ENCODE measurements at places on chromosomes 16 and 17.

- no peak overlapping the region for H3K27ac ChIP-seq
- no peaks in the 10 kb centered on the region for H3K36me3 ChIP-seq
- no peak for DNase-seq
- H3K4me3 ChIP-seq = no peak overlapping the region
- no peaks in the 10 kb centered on the region for H3K27me3 ChIP-seq
Observed at GRCh38 chr16:23156946-23157460, 7.8 kb upstream of the USP31 start.

- H3K4me1 ChIP-seq = no peaks in the 10 kb centered on the region
- no peak overlapping the region for H3K27ac ChIP-seq
- H3K36me3 ChIP-seq = peaks cover 12% of the 10 kb centered on the region
Observed at GRCh38 chr16:69870761-69871160, 80.4 kb upstream of the CLEC18A start.

DNA sequence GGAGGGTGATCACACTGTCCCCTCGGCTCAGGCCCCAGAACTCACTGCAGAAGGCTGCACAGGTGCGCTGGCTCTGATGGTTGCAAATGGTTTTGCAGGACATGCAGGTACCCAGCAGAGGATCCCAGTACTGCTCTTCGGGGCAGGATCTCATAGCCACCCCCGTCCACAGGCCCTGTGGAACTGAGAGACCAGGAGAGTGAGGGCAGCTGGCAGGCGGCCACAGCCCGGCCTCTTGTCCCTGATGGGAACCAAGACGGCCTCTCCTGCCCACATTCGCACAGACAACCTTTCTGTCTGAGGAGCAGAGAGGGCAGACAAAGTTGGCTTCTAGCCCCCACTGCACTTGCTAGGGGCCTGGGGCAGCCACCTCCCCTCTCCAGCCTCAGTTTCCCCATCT, 19.5 kb downstream of the TNFRSF13B start:
- H3K36me3 ChIP-seq = peaks cover 12% of the 10 kb centered on the region
- no peak for DNase-seq
- H3K4me1 ChIP-seq = peaks cover 10% of the 10 kb centered on the region
- peaks cover 7% of the 10 kb centered on the region for H3K27me3 ChIP-seq

DNA sequence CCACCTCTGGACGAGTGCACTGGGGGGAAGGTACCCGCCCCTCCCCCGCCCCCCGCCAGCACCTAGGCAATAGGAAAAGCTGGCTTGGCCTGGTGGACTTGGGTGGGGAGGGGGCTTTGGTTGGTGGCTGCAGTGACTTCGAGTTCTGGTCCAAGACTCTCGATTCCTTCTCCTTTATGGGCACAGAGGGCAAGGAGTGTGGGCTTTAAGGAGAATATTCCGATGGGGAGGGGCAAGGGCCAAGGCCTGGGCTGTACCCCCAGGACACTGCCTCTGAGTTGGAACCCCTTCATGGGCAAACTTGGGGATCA, 409 bp downstream of the ACSF2 start:
- H3K4me1 ChIP-seq = peaks cover 19% of the 10 kb centered on the region
- H3K36me3 ChIP-seq = peaks cover 9% of the 10 kb centered on the region
- peaks cover 9% of the 10 kb centered on the region for H3K27me3 ChIP-seq
- H3K27ac ChIP-seq = no peak overlapping the region
- H3K4me3 ChIP-seq = peak overlapping the region; percentile 89

- peaks cover 6% of the 10 kb centered on the region for H3K27me3 ChIP-seq
- H3K4me3 ChIP-seq = no peak overlapping the region
- H3K36me3 ChIP-seq = peaks cover 21% of the 10 kb centered on the region
Observed at GRCh38 chr17:80773243-80773991, 218.2 kb upstream of the CHMP6 start.

DNA sequence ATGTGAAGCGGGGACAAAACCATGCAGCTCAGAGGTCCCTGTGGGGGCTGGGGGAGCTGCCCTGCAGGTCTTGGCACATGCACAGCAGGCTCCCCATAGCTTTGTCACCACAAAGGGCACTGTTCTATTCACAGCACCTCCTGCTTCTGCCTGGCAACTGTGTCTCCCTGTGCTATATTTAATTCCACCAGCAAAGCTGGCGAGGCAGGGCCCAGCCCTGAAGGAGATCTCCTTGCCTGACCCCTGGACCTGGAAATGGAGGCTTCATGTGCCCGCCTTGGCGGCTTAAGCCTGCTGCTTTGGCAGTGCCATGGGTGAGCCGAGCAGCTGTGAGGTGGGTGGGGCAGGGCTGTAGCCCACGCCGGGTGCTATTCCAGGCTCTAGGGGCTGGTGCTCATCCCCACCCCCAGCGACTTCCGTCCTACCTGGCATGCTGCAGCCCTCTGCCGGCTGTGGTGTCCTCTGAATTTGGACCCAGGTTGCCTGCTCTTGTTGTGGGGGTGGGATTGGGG, 6.8 kb downstream of the LDHD start:
- H3K36me3 ChIP-seq = peaks cover 24% of the 10 kb centered on the region

GRCh38 chr17:73595068-73595467, 49.2 kb downstream of the SDK2 start:
- H3K27ac ChIP-seq = no peak overlapping the region
- peaks cover 13% of the 10 kb centered on the region for H3K27me3 ChIP-seq
- no peaks in the 10 kb centered on the region for H3K36me3 ChIP-seq
- H3K4me3 ChIP-seq = no peak overlapping the region

DNA sequence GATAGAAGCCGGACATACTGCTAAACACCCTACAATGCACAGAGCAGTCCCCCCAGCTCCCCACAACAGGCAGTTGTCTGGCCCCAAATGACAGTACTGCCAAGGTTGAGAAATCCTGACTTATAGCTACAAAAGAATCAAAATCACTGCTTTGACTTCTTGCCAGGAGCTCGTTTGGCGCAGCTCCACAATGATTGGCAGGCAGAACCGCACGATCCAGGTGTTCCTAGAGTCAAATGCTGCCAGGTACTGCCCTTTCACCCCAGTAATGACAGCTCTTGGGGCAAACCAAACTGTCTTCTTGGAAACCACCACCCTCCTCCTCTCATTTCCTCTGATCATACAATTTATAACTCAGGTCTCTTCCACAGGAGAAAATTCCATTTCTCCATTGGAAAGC, 2.2 kb upstream of the TMC5 start:
- peaks cover 2% of the 10 kb centered on the region for H3K27me3 ChIP-seq
- no peak overlapping the region for H3K27ac ChIP-seq
- H3K36me3 ChIP-seq = no peaks in the 10 kb centered on the region
- peaks cover 4% of the 10 kb centered on the region for H3K4me1 ChIP-seq
- DNase-seq = no peak
- H3K4me3 ChIP-seq = no peak overlapping the region

DNA sequence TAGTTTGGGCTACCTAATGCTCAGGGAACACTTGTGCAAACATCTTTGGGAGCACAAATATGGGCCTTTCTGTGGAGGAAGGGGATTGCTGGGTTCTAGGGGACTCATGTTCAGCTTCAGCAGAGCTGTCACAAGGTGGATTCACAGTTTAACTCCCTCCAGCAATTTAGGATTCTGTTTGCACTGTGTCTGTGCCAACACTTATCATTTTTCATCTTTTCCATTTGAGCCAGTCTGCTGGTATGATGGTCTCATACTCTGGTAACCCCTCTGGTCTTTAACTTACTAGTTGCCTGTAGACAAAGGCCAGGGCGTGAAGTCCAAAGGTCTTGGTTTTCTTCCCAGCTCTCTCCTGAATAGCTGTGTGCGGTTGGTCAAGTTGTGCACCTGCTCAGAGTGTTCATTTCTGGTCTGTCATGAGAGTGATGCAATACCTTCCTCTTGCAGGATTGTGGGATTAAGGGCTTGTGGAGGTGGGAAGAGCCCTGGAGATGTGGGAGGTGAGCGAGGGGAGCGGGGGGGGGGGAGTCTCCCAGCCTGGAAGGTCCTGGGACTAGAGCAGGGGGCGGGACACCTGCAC, 152.6 kb downstream of the CMIP start:
- H3K4me3 ChIP-seq = no peak overlapping the region
- peaks cover 8% of the 10 kb centered on the region for H3K27me3 ChIP-seq
- no peak overlapping the region for H3K27ac ChIP-seq
- H3K36me3 ChIP-seq = peaks cover 1% of the 10 kb centered on the region
- DNase-seq = no peak

- H3K27ac ChIP-seq = no peak overlapping the region
- H3K27me3 ChIP-seq = peaks cover 3% of the 10 kb centered on the region
- DNase-seq = no peak
Observed at GRCh38 chr17:65994114-65994513, 197.8 kb downstream of the CEP112 start.

DNA sequence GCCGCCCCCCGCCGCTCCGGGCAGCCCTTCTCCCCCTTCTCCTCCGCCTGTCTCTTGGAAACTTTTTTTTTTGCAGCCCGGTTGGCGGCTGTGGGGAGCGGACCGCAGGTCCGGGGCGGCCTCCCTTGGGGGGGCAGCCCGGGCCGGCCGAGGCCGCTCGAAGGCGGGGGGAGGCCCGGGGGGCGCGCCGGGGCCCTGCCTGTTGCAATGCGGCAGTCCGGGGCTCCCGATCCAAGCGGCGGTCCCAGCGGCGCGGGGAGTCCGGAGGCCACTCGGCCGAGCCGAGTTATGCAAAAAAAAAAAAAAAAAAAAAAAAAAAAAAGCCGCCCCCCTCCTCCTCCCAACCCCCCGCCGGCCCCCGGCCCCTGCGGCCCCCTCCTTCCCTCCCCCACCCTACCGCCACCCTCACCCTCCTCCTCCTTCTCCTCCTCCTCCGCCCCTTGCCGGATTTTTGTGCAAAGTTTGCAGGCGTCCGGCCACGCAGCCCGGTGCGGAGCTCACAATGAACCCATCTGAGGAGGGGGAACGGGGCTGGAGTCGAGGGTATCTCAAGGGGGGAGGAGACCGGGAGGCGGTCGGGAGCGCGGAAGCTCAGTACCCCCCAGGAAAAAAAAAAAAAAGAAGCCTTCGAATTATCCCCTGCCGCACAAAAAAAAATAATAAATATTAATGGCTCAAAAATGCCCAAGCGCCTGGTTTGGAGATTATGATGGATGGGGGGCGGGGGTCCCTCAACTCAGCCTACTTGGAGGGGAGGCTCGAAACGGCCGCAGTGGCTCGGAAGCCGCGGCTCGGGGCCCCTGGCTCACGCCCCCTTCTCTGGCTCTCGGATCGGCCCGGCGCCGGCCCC, at the start of gene ZNF423:
ZNF423 (minus strand) TSS at position 291 of the 850 bp plus-strand sequence. CDS start 338 bp downstream, outside the sequence.
- peaks cover 13% of the 10 kb centered on the region for H3K27me3 ChIP-seq
- peaks cover 7% of the 10 kb centered on the region for H3K36me3 ChIP-seq
- H3K4me3 ChIP-seq = peak within 1 kb of the TSS; percentile 90
- peak; percentile 53 for DNase-seq
- peaks cover 37% of the 10 kb centered on the region for H3K4me1 ChIP-seq

- H3K27me3 ChIP-seq = no peaks in the 10 kb centered on the region
- H3K4me1 ChIP-seq = peaks cover 5% of the 10 kb centered on the region
- H3K36me3 ChIP-seq = no peaks in the 10 kb centered on the region
- no peak overlapping the region for H3K4me3 ChIP-seq
- no peak for DNase-seq
Observed at GRCh38 chr17:72392056-72393010, 271.5 kb downstream of the SOX9 start.

- no peak overlapping the region for H3K4me3 ChIP-seq
- H3K27ac ChIP-seq = no peak overlapping the region
- no peaks in the 10 kb centered on the region for H3K36me3 ChIP-seq
- DNase-seq = no peak
- H3K4me1 ChIP-seq = no peaks in the 10 kb centered on the region
Observed at GRCh38 chr17:17355426-17355825, 52.3 kb downstream of the NT5M start.

GRCh38 chr17:68054296-68054900, 18.9 kb downstream of the KPNA2 start:
- H3K4me1 ChIP-seq = peaks cover 15% of the 10 kb centered on the region
- no peaks in the 10 kb centered on the region for H3K36me3 ChIP-seq
- peak overlapping the region; percentile 93 for H3K27ac ChIP-seq
- no peak overlapping the region for H3K4me3 ChIP-seq
- DNase-seq = no peak
- peaks cover 2% of the 10 kb centered on the region for H3K27me3 ChIP-seq

DNA sequence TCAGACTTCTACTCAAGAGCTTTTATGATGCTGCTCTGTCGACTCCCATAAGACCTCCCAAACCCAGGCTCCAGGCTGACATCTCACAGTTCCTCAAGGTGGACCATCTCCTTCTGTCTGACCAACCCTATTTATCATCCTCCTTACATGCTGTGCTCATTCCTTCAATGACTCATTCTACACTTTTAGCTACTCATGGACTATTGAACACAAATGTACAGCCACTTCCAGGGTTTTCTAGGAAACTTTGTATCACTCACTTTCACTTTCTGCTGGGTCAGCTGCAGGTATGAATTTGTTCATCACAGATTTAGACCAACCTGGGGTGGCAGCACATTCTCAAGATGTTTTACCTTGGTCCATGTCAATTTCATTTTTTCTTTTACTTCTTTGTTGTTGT, 162.4 kb upstream of the FAM20A start:
- H3K27ac ChIP-seq = no peak overlapping the region
- peaks cover 3% of the 10 kb centered on the region for H3K4me1 ChIP-seq

DNA sequence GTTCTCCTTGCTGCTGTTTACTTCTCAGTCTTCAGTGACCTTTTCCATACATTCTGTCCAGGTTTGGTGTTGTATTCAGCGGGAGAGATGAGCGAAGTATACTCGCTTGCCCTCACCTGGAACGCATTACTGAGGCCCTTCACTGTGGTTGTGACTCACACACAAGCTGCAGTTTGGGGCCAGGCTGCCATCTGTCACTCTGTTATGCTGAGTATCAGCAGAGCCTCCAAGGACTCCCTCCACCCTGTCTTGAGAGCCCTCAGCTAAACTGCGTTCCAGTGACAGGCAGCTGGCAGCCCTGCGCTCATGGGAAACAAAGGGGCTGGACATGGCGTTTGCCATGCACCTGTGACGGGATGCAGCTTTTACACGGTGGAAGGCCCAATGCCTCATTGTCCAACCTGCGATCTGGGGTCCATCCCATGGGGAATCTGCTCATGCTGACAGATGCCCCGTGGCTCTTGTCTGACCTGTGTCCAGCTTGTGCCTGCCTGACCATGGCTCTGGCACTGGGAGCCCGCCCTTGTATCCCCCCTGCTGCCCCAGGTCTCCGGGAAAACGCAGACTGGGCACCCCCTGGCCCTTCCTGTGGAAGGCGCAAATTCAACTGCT, 6.5 kb upstream of the ZNF778 start:
- H3K36me3 ChIP-seq = no peaks in the 10 kb centered on the region
- no peak overlapping the region for H3K27ac ChIP-seq
- no peak overlapping the region for H3K4me3 ChIP-seq
- no peaks in the 10 kb centered on the region for H3K4me1 ChIP-seq
- no peak for DNase-seq

- no peak for DNase-seq
- no peak overlapping the region for H3K27ac ChIP-seq
- H3K4me3 ChIP-seq = no peak overlapping the region
- H3K27me3 ChIP-seq = peaks cover 6% of the 10 kb centered on the region
- no peaks in the 10 kb centered on the region for H3K36me3 ChIP-seq
- H3K4me1 ChIP-seq = peaks cover 11% of the 10 kb centered on the region
Observed at GRCh38 chr17:28467456-28468025, 5.9 kb upstream of the SLC13A2 start.

All from endothelial cell (in vitro differentiated cells).